Stimulated activated CD4-positive, alpha-beta T cell treated with anti-CD3 and anti-CD28 coated beads, Interleukin-15, amount 100 ng/mL, for 24 hours (primary cell): ENCODE measurements at places on chromosomes 16 and 17.
A peak's percentile ranks its signal among the peaks of the same experiment; 100 is the strongest.

GRCh38 chr17:1916963-1917715 lies 87.3 kb downstream of the RPA1 start:
- no peak for DNase-seq

GRCh38 chr16:69273009-69273408 lies 38.1 kb upstream of the VPS4A start:
- DNase-seq: no peak

DNA sequence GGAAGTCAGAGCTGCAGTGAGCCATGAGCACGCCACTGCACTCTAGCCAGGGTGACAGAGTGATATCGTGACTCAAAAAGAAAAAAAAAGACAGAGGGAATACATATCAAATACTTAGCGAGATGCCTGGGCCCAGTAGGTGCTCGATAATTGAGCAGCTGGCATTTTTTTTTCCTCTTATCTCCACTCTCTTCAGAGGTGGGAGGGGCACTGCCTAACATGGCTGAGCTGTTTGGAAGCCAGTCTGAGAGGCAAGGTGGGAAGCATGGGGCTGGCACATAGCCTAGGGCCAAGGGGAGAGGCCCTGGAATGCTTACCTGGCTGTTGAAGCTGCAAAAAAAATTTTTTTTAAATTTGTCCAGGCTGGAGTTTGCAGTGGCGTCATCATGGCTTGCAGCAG lies 38.4 kb downstream of the HIC1 start:
- DNase-seq: no peak

DNA sequence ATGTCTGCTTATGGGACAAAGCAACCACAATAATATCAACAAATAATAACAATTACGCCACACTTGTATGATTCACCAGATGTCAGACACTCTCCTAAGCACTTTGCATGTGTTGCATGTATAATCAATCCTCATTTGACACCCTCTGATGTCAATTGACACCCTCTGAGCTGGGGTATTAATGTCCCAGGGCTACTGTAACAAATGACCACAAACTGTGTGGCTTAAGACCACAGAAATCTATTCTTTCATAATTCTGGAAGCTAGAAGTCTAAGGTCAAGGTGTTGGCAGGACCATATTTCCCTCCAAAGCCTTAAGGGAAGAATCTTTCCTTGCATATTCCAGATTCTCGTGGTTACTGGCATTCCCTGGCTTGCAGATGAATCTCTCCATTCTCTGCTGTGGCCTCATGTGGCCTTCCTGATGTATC lies 112.7 kb downstream of the NPIPB5 start:
- no peak for DNase-seq

GRCh38 chr17:79019632-79020584 lies 4.1 kb upstream of the C1QTNF1 start:
- DNase-seq: peak; percentile 64

DNA sequence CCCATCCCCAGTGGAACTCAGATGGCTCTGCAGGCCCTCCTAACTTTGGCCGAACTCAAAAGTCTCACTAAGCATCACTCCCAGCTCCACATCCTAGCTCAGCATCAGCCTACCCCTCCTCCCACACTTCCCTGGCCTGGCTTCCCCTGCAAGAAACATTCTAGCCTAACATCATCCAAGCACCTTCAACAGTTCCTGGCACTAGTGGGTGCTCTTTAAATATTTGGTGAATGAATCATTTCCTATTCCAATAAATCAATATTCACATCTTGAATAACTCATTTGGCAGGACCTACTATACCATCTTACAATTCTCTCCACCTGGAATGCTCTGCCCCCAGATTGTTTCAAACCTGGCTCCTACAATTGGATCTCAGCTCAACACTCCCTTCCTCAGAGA lies 11.0 kb upstream of the BBS2 start:
- no peak for DNase-seq

DNA sequence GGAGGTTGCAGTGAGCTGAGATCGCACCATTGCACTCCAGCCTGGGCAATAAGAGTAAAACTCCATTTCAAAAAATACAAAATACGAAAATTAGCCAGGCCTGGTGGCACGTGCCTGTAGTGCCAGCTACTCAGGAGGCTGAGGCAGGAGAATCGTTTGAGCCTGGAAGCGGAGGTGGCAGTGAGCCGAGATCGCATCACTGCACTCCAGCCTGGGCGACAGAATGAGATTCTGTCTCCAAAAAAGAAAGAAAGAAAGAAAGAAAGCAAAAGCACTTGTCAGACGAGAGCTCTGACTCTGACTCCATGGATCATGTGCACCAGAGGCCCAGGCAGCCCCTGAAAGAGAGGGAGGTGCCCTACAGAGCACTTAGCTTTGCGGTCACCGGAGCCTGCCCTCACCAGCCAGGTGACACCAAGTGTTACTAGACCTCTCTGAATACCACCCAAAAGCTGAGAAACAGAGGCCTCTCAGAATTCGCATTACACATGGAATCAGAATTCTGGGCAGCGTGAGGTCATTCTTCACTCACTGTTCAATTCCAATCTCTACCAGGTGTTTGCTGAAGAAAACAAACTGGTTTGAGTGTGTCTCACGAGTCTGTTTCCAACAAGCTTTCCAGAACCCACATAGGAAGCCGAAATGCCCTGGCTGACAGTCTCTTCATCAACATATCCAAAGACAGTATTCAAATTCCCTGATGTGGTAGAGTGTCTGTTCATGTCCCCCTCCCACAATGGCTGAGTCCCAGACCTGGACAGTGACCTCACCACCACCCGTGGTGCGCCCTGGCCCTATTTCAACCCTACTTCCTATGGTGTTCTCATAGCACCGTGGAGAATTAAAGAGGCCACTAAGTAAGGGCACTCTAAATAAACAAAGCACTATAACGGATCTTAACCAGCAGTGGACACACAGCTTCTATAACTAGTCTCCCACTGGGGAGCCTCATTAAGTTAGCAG lies 1.5 kb downstream of the FLCN start:
- DNase-seq: no peak

DNA sequence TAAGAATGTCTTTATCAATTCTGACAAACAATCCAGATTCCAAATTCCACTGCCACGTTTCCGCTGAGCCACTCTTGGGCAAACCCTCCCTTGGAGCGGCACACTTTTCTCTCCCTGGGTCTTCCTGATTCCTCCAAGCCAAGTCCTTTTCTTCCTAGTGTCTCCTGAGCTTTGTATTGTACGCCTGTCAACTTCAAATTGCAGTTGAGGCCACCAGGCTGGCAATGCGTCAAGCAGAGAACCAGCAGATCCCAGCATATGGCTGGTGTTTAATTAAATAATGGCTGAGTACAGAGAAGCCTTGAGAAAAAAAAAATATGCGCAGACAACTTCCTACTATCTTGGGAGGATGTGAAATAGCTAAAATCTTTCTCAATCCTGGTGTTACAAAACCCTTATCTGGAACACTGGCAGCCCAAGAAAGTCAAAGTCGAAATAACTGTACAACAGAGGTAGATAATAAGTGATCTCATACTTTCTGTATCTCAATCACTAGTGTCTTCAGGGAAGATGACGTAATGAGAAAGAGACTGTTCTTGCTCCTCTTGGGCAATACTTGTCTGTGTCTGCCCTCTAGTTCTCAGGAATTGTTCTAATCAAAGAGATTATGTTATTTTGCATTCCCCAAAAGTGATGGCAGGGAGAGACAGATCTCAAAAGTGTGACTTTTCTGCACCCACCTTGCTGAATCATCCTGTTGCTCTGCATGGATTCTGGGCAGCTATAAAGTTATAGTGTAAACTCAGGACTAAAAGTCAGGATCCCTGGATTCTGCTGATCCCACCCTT lies 15.0 kb downstream of the SMIM36 start:
- no peak for DNase-seq

DNA sequence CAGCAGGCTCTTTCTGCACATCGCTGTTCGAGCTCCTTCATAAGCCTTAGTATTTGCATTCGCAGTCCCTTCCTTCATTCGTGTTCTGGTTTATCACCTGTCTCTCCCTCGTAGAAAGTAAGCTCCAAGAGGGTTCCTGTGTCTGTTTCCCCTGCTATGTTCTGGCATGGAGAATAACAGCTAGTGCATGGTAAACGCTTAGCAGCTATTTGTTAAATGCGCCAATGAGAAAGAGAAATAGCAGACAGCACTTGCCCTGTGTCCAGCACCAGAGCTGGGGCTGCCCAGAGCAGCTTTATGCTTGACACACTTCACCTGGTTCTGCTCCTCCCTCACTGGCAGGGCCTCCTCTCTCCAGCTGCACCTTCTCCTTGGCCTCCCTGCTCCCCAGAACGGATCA lies 5.5 kb downstream of the ZNF688 start:
- no peak for DNase-seq

DNA sequence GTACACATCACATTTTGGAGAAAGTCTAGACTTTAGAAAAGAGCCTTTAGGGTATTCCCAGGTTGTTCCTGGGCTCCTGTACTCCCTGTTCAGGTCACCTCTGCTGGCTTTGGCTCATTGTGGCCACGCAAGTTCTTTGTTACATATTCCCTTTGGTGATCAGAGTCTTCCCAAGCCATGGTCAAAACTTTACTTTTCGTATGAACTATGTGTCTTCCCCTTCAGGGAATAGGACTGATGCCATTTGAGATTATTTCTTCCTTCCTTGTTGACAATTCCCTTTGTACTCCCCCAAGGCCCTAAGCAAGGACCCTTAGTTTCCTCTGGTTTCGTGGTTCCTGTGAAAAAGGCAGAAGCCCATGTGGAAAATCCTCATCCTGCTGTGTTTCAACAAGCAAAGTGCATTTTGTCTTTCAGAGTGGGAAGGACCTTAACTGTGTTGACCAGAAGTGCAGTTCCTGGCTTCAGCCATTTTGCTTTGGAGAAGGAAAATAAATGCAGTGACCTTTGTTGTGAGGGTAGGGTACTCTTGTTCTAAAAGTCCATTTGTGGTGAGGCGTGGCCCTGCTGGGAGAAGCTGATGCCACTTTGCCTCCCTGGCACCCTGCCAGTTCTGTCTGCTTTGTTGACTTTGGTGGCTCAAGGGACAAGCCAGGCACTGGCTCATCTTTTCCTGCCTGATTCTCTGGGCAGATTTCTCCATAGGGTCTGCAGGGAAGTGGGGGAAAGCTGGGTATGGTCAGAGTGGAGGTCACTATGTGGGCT lies 55.1 kb downstream of the ZNRF1 start:
- DNase-seq: no peak

GRCh38 chr16:3454093-3454492 lies 10.6 kb downstream of the NAA60 start:
- no peak for DNase-seq

- DNase-seq: no peak
Observed at GRCh38 chr17:1803280-1803679, 26.4 kb downstream of the SMYD4 start.

GRCh38 chr16:87490096-87490798 lies 2.6 kb downstream of the ZCCHC14 start:
- DNase-seq: peak; percentile 15

DNA sequence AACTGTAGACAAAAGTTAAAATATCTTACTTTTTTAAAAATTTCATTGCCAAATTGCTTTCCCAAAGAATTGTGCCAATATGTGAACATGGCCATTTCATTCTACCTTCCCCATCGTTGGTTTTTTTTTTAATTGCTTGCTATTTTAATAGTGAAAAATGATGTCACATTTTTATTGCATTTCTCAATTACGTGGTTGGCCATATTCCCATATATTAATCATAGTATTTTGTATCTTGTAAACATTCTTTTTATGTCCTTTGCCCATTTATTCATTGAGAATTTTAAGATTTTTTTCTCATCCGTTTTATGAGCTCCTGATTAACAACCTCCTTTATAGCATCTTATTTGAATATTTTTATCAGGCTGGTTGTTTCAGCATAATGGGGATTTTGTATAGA lies 7.2 kb downstream of the OMG start:
- DNase-seq: no peak

DNA sequence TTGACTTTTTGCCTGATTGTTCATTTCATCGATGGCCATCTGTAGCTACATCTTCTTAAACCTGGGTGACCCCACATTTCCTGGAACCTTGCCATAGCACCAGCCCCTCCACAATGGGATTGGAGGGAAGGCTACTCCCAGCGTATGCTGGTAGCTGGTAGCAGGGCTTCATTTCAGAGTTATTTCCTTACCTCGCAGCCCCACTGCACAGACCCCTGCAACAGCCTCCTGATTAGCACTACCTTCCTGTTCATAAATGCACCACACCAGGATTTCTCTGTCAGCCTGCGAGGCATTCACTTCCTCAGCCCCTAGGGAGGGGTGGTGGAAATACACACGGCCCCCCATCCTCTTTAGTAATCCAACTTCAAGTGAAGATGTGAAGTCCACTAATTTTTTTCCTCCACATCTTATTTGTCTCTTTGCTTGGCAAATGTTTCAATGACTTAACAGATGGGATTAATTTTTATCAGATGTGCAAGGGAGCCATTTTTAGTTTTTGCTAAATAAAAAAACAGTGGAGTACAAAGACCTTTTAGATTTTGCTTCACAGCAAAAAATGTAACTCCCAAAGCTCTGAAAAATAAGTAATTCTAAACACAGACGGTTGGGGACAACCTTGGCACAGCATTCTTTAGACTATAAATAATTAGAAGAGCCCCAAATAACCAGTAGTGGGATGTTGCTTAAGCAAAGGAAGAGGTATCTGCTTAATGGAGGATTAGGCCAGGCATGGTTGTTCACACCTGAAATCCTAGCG lies 76.6 kb downstream of the CLEC16A start:
- DNase-seq: no peak

DNA sequence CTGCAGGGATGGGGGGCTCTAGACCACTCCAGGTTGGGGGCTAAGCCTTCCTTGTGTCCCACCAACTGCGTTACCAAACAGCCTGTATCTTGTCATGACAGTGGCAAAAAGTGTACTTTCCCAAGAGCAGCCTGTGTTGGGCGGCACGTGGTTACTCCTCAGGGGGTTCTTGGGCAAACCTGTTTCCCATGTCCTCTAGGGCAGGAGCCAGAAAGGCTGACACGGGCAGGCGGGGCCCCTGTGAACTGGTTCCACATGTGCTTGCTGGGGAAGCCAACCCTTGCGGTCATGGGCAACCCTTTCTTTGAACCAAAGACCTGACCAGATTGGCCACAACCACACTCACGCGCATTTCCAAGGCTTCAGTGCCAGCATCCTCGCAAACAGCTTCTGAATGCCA lies 228.5 kb downstream of the RBFOX3 start:
- no peak for DNase-seq

DNA sequence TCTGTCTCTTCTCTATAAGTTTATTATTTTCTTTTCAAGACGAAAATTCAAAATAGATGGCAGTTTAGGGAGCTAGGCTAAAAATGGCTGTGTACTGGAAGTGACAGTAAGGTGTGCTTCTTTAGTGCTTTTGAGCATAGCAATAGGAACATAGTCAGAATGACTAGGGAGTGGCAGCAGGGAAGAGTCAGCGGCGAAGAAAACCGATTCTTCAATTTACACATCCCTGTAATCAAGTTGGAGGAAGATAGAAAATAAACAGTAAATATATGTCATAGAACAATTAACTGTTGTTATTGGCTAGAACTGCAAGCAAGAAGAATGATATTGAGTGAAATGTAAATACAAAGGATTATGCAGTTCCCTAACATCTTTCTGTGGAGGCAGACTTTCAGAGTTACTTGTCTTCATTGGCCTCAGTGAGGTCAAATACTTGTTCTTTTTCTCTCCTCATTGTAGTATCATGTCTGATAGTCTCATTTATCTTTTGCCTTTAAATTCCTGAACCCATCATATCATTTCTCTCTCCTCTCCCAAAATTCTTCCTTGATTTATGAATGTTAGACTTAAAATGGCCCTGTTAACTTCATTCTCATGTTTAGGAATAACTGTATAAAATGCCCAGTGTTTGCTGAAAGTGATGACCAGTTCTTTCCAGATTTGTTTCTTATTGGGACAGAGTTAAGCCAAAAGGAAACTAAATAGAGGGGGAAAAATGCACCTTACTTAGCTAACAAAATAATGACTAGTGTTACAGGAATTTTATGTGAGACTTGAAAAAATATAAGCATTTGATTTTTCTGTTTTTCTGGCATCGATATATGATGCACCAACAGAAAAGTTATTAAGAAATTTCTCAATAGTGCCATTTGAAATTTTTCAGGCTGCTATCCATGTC lies 211.4 kb downstream of the BCAS3 start:
- no peak for DNase-seq
